ENCODE measurements at places on chromosomes 5 and 9.

- no peak for DNase-seq
Measured at GRCh38 chr5:17995997-17996396, 361.7 kb downstream of the TAF11L14 start.

DNA sequence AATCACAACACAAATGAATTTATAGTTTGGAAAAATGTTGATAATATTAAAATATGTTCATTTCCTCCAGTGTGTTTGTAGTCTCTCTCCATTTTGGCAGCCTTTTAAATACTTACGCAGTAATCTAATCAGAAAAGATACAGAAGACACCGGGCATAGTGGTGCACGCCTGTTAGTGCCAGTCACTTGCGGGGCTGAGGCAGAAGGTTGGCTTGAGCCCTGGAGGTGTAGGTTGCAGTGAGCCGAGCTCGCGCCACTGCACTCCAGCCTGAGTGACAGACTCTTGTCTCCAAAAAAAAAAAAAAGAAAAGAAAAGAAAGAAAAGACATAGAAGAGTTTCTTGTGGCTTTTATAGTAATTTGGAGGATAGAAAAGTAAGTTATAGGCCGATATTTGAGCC, 41.9 kb downstream of the NDFIP1 start:
- DNase-seq = no peak

DNA sequence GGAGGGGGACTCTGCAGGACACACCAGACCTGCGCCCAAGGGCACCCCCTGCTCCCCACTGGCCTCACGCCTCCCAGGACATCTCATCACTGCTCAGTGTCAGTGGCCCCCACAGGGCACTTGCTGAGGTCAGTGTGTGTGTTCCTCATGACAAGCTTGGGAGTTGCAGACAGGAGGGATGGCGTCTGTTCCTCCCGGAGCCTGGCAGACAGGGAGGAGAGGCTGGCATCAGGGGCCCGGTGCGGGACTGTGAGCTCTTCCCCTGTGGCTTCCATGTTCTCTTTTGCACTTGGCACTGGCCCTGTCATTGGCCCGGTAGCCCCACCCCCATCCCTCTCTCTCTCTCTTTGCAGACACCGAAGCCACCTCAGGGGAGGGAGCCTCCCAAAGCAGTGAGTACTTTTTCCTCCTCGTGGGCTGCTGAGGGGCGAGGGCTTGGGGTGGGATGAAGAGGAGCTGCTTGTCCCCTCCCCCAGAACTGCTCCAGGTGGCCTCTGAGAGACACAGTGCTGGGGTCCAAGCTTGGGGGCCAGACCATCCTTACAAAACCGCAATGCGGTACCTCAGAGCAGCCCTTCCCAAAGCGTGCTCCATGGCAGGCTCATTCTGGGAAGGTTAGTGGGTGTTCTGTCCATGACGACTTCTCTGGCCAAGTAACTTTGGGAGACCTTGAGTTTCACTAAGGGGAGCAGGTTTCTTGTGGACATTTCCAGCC, 75.7 kb downstream of the AMBP start:
- no peak for DNase-seq

DNA sequence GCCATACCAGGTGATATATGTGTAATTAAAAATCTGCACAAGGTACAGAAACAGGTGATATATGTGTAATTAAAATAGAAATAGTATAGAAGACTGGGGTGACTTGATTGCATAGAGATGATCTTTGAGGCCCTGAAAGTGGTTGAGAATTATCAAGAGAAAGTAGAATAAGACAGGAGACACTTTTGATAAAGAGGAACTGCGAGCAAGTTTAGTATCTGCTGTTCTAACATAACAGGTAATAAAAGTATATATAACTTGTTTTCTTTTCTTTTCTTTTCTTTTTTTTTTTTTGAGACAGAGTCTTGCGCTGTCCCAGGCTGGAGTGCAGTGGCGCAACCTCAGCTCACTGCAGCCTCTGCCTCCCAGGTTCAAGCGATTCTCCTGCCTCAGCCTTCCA, 5.4 kb downstream of the SNX2 start:
- no peak for DNase-seq

DNA sequence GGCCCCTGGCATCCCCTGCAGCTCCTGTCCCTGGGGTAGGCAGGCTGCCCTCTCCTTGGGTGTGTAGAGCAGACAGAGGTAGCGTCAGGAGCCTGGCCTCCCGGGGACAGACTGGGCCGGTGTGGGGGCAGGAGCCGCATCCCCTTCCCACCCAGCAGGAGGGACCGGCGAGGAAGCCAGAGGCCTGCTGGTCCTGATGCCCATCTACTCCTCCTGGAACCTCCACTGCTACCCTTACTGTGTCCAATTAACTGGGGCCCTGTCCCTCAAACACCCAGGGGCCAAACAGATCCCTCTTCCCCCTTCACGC, 15.6 kb downstream of the RALGDS start:
- no peak for DNase-seq

DNA sequence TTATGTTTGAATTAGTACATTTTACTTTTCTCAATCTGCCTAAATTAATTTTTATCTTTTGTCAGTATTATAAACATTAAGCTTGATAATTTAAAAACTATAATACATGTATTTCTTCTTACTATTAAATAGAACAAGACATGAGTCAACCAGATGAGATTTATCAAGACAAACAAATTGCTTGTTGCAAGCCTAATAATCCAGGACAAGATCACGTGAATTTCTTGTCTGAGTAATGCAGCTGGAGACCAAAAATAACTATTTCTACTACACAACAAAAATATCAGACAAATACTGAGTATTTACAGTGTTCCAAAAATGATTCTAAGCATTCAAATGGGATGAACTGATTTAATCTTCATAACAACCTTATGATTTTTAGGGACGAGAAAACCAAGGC, 339.1 kb upstream of the PRR16 start:
- no peak for DNase-seq

- DNase-seq = no peak
Measured at GRCh38 chr5:30039379-30039778, 1154.1 kb upstream of the CDH6 start.

DNA sequence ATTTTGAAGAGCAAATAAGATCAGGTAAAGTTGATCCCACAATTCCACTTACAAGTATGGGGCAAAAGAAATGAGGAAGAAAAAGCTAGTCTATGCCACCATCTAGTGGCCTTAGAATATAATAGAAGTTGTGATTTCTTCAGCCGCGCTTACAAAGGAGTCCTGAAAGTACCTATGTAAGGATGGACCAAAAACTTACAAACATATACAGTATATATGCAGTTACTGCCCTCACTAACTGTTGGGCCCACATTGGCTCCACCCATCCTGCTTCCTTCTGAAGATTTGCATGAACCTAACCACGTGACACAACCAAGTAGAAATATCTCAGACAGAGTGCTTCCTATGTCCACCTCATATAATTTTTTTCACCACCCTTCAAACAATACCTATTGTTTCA, 11.7 kb upstream of the OR13D1 start:
- no peak for DNase-seq

DNA sequence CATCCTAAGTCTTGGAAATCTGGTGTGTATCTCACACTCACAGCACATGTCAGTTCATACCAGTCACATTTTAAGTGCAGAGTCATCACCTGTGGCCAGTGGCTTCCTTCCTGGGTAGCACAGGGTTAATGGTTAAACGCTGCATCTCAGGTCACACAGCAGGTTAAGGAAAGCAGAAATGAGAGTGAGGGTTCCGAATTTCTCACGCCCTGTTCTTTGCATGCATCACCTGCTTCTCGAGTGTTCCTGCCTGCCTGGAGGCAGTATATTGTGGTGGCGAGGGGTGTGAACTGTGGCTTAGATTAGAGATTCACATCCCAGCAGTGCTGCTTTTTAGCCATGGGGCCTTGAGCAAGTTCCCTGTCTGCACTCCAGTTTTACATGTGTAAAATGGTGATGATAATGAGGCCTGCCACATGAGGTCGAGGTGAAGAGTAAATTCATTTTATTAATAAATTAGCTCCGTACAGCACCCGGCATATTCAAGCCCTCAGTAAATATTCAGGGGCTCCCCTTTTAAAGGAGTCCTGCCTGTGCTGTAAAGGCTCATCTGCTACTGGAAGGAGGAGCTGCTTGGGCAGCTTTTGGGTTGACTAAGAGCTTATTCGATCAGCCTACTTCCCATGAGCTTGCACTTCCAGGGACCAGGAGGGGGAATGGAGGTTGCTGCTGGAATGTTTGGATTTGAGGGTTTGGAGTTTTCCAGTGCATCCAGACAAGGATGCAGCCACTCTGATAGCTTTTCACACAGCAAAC, 61.1 kb upstream of the SAP30L start:
- DNase-seq = peak; percentile 58

- DNase-seq = no peak
Measured at GRCh38 chr9:9558907-9559306, 1053.9 kb downstream of the PTPRD start.

- no peak for DNase-seq
Measured at GRCh38 chr9:117815315-117815714, 111.1 kb downstream of the TLR4 start.

DNA sequence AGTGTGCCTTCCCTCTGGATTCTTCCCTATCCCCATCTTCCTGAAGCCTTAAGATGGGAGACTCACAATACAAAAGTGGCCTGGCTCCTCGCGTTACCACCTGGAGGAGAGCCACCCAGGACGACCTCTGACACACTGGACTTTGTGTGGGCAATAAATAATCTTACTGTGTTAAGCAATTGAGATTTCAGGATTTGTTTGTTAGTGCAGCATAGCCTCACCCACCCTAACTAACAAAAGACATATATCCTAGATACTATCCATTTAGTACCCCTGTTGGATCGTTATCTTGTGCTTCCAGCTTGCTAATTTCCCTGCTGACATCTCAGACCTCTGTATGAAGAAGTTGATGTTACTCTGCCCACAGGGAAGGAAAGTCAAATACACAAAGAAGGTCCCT, 7.9 kb downstream of the GABBR2 start:
- DNase-seq = no peak

GRCh38 chr9:86046930-86047341, 52.4 kb downstream of the GOLM1 start:
- DNase-seq = no peak

DNA sequence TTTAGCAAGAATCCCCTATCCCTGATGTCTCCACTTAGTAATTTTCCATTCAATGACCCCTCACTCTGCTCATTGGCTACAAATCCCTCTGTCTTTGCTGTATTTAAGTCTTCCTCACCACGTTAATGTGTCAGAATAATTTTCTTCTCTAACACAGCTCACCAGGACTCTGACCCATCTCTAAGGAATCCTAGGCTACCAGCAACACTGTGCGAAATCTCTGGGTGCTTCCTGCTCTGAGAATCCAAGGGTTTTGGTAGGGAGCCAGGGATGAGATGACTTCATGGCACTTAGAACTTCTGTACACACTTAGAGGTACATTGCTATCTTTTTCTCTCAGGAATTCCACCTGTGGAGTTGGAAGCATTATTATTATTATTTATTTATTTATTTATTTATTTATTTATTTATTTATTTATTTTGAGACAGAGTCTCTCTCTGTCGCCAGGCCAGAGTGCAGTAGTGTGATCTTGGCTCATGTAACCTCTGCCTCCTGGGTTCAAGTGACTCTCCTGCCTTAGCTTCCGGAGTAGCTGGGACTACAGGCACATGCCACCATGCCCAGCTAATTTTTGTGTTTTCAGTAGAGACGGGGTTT, 53.5 kb downstream of the FOXI1 start:
- DNase-seq = no peak
